ENCODE measurements at places on chromosomes 2 and 18.

- H3K4me1 ChIP-seq: no peaks in the 10 kb centered on the region
- no peak overlapping the region for H3K4me3 ChIP-seq
- DNase-seq: no peak
- H3K36me3 ChIP-seq: no peaks in the 10 kb centered on the region
- H3K27me3 ChIP-seq: no peaks in the 10 kb centered on the region
These were observed 363.4 kb upstream of the SOX11 start for GRCh38 chr2:5328826-5329225.

GRCh38 chr2:110869472-110870446, 137.4 kb downstream of the ACOXL start:
- no peak overlapping the region for H3K27ac ChIP-seq
- peak; percentile 39 for DNase-seq
- H3K27me3 ChIP-seq: no peaks in the 10 kb centered on the region
- H3K36me3 ChIP-seq: no peaks in the 10 kb centered on the region
- no peaks in the 10 kb centered on the region for H3K4me1 ChIP-seq
- no peak overlapping the region for H3K4me3 ChIP-seq

- no peak overlapping the region for H3K27ac ChIP-seq
- DNase-seq: no peak
- no peak overlapping the region for H3K4me3 ChIP-seq
- H3K27me3 ChIP-seq: no peaks in the 10 kb centered on the region
- H3K36me3 ChIP-seq: no peaks in the 10 kb centered on the region
These were observed 57.6 kb upstream of the ZNF532 start for GRCh38 chr18:58806826-58807714.

DNA sequence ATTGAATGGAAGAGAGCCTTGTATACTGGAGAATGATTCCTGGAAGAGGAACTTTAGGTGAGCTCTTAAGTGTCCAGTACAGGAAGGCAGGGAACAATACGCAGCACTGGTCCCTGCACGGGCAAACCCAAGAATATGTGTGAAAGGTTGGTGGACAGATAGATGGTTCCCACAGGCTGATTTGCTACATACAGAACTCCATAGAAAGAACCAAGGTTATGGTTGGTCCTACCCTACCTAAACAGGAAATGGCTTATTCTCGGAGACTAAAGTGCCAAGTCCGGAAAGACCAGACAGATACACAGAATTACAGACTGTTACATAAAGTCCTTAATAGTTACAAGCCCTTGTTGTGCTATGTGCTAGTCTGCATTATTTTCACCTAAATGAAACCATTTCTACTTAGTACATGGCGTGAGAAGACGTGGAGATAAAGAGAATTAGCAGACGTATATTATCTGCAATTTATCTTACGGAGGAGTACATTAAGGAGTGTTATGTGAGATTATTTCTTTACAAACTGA, 1.2 kb downstream of the REV1 start:
- peak overlapping the region; percentile 94 for H3K27ac ChIP-seq
- H3K36me3 ChIP-seq: no peaks in the 10 kb centered on the region
- DNase-seq: peak; percentile 40
- H3K4me1 ChIP-seq: peaks cover 4% of the 10 kb centered on the region

DNA sequence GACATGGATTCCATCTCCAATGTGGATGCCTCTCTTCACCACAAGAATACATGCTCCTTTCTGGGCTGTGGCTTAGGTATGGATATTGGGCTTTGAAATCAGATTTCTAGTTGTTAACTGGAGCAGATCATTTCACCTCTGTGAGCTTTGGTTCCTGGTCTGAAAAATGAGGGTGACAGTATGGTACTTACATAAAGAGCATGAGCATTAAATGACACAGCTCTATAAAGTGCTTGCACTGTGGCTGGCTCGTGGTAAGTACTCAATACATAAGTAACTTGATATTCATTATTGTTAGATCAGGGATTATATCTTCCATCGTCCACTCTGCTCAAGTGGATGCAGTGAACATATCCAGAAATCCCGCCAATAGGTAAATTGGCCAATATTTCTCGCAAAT, 33.4 kb downstream of the ARHGAP25 start:
- no peak overlapping the region for H3K4me3 ChIP-seq
- DNase-seq: no peak
- peaks cover 19% of the 10 kb centered on the region for H3K4me1 ChIP-seq
- H3K27ac ChIP-seq: no peak overlapping the region

DNA sequence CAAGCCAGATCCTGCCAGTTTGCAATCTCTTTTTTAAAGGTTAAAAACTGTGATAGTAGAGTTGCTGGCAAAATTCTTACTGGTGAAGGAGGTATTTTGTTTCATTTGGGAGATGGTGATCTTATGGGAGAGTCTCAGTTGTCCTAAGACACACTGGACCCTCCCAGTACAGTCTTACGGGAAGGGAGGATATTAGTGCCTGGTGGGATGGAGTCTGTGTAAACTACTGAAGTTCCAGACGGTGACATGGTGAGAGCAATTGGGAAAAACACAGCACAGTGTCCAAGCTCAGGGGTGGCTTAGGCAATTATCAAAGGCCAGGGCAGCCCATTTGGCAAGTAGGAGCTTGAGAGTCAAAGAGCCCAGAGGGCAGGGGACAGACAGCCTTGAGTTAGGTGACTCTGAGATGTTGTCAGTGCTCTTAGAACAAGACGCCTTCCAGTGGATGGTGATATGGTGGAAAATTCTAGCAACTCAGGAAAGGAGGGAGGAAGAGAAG, 143.7 kb upstream of the CCDC68 start:
- no peak overlapping the region for H3K27ac ChIP-seq
- H3K27me3 ChIP-seq: no peaks in the 10 kb centered on the region
- no peak overlapping the region for H3K4me3 ChIP-seq
- no peak for DNase-seq
- H3K36me3 ChIP-seq: no peaks in the 10 kb centered on the region

- H3K4me1 ChIP-seq: peaks cover 26% of the 10 kb centered on the region
- peaks cover 13% of the 10 kb centered on the region for H3K36me3 ChIP-seq
- peak overlapping the region; percentile 88 for H3K27ac ChIP-seq
- peak overlapping the region; percentile 63 for H3K4me3 ChIP-seq
- no peaks in the 10 kb centered on the region for H3K27me3 ChIP-seq
These were observed 575 bp downstream of the TMEM150A start for GRCh38 chr2:85601771-85602475.

- H3K27me3 ChIP-seq: no peaks in the 10 kb centered on the region
- peak overlapping the region; percentile 96 for H3K27ac ChIP-seq
- no peaks in the 10 kb centered on the region for H3K36me3 ChIP-seq
- peak; percentile 69 for DNase-seq
- peak overlapping the region; percentile 69 for H3K4me3 ChIP-seq
- peaks cover 17% of the 10 kb centered on the region for H3K4me1 ChIP-seq
These were observed 19.7 kb upstream of the STPG4 start for GRCh38 chr2:47174733-47175361.

- no peaks in the 10 kb centered on the region for H3K36me3 ChIP-seq
- peaks cover 3% of the 10 kb centered on the region for H3K4me1 ChIP-seq
- DNase-seq: no peak
- H3K27ac ChIP-seq: peak overlapping the region; percentile 93
- H3K27me3 ChIP-seq: no peaks in the 10 kb centered on the region
These were observed 918 bp downstream of the EIF5B start for GRCh38 chr2:99338029-99338585.

- no peaks in the 10 kb centered on the region for H3K27me3 ChIP-seq
- H3K4me3 ChIP-seq: no peak overlapping the region
- no peaks in the 10 kb centered on the region for H3K36me3 ChIP-seq
- DNase-seq: peak; percentile 43
- H3K27ac ChIP-seq: peak overlapping the region; percentile 54
These were observed 88.4 kb upstream of the STK17B start for GRCh38 chr2:196259507-196260481.

DNA sequence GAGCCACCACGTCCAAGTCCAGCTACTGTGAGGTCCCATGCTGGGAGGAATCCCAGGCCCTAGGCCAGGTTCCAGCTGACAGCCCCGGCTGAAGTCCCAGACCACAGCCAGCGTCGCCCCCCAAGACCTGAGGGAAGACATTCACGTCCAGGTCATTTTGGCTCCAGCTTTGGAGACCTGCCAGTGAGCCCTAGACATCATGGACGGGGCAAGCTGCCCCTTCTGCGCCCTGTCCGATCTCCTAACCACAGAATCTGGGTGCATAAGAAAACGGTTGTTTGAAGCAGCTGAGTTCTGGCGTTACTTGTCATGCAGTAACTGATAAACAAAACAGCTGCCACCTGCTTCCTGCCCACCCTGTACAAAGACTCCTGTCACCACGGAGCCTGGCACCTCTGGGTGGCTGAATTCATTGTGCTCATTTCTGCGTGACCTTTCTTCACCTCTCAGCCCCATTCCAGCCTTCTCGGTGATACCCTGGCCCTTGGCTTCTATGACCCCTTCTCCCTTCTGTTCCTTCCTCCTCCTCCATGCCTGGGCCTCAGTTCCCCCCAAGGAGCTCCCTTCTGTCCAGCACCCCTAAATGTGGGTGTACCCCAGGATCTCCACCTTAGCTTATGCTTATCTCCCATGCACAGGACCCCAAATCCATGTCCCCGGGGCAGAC, 72.6 kb upstream of the SMAD7 start:
- H3K4me3 ChIP-seq: no peak overlapping the region
- H3K4me1 ChIP-seq: no peaks in the 10 kb centered on the region
- no peaks in the 10 kb centered on the region for H3K27me3 ChIP-seq
- no peaks in the 10 kb centered on the region for H3K36me3 ChIP-seq

DNA sequence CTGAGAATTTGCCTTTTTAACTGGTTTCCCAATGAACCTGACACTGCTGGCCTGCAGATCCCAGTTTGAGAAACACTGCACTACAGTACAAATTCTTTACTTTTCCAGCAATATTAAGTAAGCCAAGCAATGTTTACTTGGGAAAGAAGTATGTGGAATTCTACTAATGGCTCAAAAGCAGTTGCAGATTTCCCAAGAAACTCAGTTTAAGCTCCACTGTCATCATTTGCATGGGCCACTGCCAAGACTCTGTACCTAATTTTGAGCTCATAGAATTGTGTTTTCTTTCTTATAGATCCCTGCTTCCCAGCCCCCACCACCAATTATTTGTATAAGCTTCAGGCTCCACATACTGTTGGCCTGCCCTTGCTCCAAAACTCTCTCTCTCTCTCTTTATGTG, 676.1 kb downstream of the RNF144A start:
- no peaks in the 10 kb centered on the region for H3K27me3 ChIP-seq
- no peak overlapping the region for H3K4me3 ChIP-seq
- no peak overlapping the region for H3K27ac ChIP-seq

GRCh38 chr2:15614545-15615300, 23.1 kb downstream of the DDX1 start:
- H3K36me3 ChIP-seq: peaks cover 10% of the 10 kb centered on the region
- no peak overlapping the region for H3K27ac ChIP-seq
- no peaks in the 10 kb centered on the region for H3K27me3 ChIP-seq
- no peak for DNase-seq
- H3K4me3 ChIP-seq: no peak overlapping the region
- no peaks in the 10 kb centered on the region for H3K4me1 ChIP-seq

DNA sequence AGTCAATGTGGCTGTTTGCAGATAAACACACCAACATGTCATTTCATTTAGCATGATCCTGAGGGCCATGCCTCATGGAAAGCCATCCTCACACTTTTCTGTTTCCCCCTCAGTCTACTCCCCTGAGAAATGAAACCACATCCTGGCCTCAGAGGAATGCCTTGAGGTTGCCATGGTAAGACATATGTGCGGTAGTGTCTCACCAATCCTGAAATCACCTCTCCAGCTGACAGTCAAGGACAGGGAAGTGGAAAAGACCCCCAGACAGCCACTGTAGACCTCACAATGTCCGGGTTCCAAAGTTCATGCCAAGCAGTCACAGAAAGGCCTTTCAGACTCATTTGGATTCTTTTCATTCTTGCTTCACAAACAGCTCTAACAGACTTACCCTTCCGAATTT, 175.2 kb upstream of the PKDCC start:
- H3K4me1 ChIP-seq: peaks cover 6% of the 10 kb centered on the region
- DNase-seq: no peak
- no peak overlapping the region for H3K27ac ChIP-seq
- no peak overlapping the region for H3K4me3 ChIP-seq
- no peaks in the 10 kb centered on the region for H3K36me3 ChIP-seq

- no peaks in the 10 kb centered on the region for H3K36me3 ChIP-seq
- H3K27me3 ChIP-seq: no peaks in the 10 kb centered on the region
- H3K27ac ChIP-seq: no peak overlapping the region
- no peak overlapping the region for H3K4me3 ChIP-seq
These were observed 90.6 kb downstream of the VRK2 start for GRCh38 chr2:58137221-58137620.

DNA sequence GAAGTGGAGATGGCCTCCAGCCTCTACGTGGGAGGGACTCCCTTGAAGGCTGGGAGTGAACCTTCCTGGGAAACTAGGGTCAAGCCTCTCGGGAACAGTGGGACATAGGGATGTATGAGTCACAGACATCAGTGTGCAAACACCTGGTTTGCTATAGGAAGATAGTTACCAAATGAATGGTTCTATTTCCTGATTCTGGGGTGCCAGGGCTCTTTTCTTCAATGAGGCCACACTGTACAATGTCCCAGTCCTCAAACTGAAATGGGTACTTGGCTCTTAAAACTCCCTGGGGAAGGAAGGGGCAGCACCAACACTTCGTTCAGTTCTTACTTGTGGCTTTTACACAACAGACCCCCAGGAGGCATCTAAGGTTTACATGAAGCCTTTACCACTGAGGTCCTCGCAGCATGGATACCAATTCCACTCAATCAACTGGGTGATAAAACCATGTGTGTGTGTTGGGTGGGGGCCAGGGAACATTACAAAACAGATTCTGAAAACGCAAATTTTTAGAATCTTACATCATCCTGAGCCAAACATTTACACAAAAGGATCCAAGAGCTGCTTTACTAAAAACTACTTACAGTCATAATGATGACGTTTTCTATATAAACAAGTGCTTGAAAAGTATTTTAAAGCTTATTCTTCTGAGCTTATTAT, 10.4 kb downstream of the ERFE start:
- H3K4me3 ChIP-seq: no peak overlapping the region
- no peak overlapping the region for H3K27ac ChIP-seq
- DNase-seq: peak; percentile 55
- no peaks in the 10 kb centered on the region for H3K4me1 ChIP-seq
- H3K27me3 ChIP-seq: no peaks in the 10 kb centered on the region

- DNase-seq: no peak
- H3K4me3 ChIP-seq: no peak overlapping the region
- no peaks in the 10 kb centered on the region for H3K4me1 ChIP-seq
- H3K27me3 ChIP-seq: no peaks in the 10 kb centered on the region
- no peaks in the 10 kb centered on the region for H3K36me3 ChIP-seq
- H3K27ac ChIP-seq: peak overlapping the region; percentile 26
These were observed 39.2 kb downstream of the MREG start for GRCh38 chr2:215973954-215974699.

GRCh38 chr2:98432145-98432544, 12.5 kb upstream of the INPP4A start:
- H3K27ac ChIP-seq: no peak overlapping the region
- no peaks in the 10 kb centered on the region for H3K36me3 ChIP-seq
- H3K4me3 ChIP-seq: no peak overlapping the region
- H3K27me3 ChIP-seq: no peaks in the 10 kb centered on the region

Measured in lung (tissue), 17 donors.